Stimulated activated CD8-positive, alpha-beta memory T cell treated with anti-CD3 and anti-CD28 coated beads, Interleukin-2, amount 100 ng/mL, for 48 hours (primary cell): ENCODE measurements at places on chromosomes 6 and 20.

DNA sequence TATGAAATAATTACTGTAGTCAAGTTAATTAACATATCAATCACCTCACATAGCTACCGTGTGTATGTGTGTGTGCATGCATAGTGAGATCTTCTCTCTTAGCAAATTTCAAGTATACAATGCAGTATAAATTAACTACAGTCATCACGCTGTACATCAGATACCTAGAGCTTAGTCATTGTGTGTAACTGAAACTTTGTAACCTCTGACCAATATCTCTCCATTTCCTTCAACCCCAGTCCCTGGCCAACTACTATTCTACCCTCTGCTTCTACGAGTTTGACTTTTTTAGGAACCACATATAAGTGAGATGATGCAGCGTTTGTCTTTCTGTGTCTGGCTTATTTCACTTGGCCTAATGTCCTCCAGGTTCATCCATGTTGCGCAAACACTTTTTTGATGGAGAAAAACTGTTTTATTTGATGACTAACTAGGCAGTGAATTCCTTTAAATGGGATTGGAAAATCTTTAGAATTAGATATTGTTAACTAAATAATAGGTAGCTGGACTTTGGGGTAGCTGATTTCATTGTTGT lies 459.5 kb downstream of the DHX35 start:
- DNase-seq, result no peak

DNA sequence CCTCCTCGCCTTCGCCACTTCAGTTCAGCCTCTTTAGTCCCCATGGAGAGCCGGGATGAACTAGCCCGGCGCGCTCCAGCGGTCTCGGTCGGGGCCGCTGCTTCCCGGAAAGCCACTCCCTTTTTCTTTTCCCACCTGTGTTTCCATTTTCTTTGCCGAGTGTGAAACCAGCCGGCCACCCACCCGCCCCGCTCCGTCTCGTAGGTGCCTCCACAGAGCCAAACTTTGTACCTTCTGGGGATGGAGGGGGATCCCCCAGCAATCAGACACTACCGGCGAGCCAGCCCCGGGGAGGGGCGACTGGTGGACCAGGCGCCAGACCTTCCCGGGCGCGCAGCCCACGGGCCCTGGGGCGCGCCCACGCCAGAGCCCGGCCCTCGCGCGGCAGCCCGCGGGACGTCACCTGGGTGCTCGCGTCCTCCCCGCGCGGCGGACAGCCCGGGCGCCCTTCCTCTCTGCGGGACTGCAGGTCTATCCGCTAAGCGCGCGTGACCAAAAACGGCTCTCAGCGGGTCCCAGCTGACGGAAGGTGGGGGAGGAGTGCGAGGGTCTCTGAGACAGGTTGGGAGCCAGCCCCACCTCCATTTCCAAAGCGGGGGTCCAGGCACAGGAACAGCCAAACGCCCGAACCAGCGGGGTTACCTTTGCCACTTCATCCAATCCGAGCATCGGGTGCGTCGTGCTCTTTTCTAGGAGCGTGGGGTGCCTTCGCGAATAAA lies at the start of gene MCHR2:
Gene MCHR2, minus strand, starts transcription at position 691 of the 719 bp plus-strand sequence. CDS start 38,076 bp downstream, outside the sequence.
- DNase-seq, result no peak

GRCh38 chr6:138162111-138162954 lies 594 bp downstream of the ARFGEF3 start:
- no peak for DNase-seq

DNA sequence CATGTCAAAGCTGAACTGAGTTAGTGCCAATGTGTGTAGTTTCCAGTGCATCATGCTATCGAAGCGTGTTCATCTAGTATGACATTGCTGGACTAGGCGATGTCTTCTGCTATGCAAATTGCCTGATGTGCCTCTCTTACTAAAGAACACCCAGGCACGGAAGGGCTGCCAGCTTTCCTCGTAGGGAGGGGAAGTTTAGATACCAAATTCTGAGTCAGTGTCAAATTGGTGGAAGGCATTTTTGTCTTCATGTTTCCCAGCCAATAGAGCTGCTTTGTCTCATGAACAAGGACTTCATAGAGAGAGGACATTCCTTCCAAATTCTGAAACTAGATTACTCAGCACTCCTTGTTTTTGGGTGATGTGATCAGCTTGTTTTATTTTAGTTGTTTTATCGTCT lies 320.1 kb downstream of the BTBD3 start:
- no peak for DNase-seq

GRCh38 chr6:149990661-149991471 lies 27.1 kb downstream of the ULBP1 start:
- no peak for DNase-seq

DNA sequence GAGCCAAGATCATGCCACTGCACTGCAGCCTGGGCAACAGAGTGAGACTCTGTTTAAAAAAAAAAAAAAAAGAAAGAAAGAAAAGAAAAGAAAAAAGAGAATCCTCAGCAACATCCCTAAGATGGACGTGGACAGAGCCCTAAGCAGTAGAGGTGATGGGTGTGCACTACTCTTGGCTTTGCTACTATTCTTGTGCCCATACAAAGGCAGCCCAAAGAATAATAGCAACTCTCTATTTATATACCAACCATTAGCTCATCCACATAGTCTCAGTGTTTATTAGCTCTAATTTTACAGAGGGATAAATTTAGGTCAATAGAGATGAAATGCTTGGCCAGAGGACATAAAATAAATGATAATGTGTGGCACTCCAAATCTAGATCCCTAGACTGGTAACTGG lies 62.2 kb downstream of the PERP start:
- DNase-seq, result no peak

DNA sequence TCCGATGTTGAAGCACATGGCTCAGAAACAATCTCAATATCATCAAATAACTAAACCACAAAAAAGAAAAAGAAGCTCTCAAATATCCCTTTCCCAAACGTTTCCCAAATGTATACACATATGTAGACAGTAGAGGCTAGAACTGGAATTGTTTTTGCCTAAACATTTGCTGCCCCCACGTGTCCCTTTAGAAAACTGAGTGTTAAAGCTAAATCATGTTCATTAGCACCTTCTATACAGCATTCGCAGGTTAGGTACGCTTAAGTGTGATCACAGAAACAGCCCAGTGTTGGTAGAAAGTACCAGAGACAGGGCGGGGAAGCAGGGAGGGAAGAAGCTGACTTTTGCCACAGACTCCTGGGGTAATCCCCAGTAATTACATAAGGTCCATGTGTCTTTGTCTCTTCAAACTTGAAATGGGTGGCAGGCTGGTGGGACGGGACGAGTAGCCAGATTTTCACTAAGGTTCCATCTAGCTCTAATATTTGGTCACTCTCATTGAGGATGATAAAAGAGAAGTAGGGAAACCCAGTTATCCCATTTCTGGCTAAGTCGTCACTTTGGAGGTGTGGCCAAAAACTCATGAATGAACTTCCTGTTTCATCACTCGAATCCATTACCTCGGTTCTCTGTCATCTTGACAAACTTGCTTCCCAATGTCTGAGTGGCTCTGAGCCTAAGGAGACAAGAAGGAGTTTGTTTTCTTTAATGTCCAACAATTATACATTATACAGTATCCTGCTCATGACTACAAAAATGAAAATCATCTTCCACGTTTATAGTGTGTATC lies 15.0 kb upstream of the TFAP2A start:
- no peak for DNase-seq

GRCh38 chr6:34938268-34938667 lies 49.2 kb downstream of the ANKS1A start:
- DNase-seq, result no peak

DNA sequence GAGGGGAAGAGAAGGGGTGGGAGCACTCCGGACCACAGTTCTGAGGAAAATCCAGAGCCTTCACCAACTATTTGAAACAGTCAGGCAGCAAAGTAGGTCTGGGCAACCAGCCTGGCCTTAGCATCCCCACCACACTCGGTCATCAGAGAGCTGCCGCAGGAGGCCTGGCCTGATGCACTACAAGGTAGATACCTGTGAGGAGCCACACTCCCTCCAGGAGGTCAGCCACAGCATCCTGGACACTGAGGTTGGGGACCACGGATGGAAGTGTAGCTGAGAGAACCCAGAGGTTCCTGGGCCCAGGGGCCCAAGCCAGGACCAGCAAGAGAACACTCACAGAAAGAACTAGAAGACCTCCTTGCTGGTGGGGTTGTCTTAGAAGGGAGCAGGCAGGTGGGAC lies 194.8 kb upstream of the PROKR2 start:
- DNase-seq, result no peak

- DNase-seq, result no peak
These were observed 21.3 kb downstream of the TAF11 start for GRCh38 chr6:34866509-34866908.

- DNase-seq, result no peak
These were observed 114.5 kb downstream of the SLC22A3 start for GRCh38 chr6:160462551-160463109.

DNA sequence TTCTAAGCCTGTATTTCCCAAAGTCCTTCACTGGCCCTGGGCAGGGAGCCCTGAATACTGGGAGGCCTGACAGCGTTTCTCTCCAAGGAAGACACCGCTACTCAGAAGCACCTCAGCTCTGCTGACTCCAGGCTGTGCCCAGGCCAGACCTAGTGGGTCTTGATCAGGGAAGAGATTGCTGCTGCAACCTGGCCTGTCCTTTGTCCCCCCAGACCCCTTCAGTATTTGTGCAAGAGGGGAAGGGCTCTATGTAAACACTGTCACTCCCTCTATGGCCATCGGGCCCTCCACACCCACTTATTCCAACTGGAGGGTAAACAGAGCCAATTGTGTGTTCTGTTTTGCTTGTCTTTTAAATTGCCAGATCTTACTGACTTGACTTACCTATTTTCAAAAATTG lies 20.6 kb downstream of the PLEKHG1 start:
- no peak for DNase-seq

DNA sequence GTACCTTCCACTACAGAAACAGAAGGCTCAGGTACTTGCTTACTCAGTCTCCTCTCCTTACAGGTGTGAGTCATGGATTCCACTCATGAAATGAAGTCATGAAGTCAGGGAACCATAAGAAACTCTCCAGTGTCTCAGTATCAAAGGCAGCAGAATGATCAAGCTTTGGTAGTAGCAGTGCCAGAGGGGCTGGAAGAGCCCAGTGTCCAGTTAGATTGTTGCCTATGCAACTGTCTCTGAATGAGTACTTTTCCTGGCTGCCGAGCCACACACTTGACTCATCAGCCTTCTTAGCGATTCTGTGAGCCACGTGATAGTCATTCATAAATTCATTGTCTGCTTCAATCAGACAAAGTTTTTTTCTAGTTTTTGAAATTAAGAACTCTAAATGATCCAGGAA lies 52.2 kb upstream of the DTNBP1 start:
- DNase-seq, result peak; percentile 15
